ENCODE measurements at places on chromosomes 7 and 10.
A peak's percentile ranks its signal among the peaks of the same experiment; 100 is the strongest.

- no peak for DNase-seq
Observed at GRCh38 chr10:87608756-87609155, 50.9 kb upstream of the PAPSS2 start.

GRCh38 chr7:95190515-95190914 lies 133.8 kb downstream of the PON1 start:
- no peak for DNase-seq

GRCh38 chr10:49352323-49352722 lies 43.6 kb downstream of the DRGX start:
- DNase-seq, result no peak

- no peak for DNase-seq
Observed at GRCh38 chr7:156919132-156919713, 26.2 kb upstream of the LMBR1 start.

GRCh38 chr7:127715901-127716300 lies 63.9 kb downstream of the SND1 start:
- no peak for DNase-seq

- peak; percentile 31 for DNase-seq
Observed at GRCh38 chr10:3192856-3193635, 20.5 kb upstream of the PITRM1 start.

GRCh38 chr7:107353701-107354100 lies 116.2 kb upstream of the GPR22 start:
- no peak for DNase-seq

DNA sequence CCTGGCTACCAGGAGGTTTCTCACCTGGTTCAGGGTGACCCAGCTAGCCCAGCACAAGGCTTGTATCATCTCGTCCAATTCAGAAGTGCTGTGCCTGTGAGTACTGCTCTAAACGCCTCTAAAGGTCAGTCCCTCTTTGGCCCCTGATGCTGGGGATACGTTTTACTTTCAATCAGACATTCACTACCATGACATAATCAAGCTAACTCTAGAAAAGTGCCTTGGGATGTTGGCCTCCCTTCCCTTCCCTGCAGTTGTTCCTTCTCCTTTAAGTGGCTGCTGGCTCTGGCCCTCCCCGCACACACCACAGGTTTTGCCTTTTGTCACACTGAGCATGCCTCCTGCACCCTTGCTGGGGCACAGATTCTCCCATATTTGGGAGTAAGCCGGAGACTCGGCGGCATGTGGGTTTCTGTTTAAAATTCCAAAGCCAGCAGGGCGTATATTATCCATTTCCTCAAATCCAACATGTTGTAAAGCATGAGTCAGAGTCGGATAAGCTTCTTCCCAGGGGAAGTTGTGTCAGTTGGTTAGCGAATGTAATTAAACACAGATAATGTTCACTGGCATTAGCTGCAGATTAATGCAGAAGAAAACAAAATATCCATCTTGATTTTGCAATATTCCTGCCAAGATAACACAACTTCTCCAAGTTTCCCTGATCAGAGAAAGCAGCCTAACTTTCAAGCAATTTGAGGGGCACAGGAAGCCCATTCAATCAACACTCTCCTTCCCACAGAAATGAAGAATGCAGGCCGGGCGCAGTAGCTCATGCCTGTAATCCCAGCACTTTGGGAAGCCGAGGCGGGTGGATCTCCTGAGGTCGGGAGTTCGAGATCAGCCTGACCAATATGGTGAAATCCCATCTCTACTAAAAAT lies 31.8 kb upstream of the VCL start:
- no peak for DNase-seq

DNA sequence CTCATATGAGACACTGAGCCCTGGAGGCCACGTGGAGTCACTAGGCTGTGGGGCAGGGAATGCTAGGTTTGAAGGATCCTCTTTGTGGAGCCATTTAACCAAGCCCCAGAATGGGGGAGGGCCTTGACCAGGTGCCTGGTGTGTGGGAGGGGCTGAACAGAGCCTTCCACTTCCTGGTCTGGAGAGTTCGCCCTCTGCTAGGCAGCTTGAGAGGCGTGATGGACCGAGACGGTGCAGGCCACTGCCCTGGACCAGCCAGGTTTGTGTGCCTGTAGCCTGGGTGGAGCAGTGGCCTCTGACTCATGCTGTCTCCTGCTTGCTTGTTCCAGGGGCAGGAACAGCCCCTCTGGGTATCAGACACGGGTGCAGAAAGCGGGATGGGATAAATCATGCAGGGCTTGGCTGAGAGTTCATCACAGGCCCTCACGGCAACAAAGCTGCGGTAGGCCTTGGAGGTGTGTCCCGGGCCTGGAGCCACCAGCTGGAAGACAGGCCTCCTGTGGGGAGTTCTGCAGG lies 27.4 kb downstream of the ADAMTS14 start:
- DNase-seq, result no peak

DNA sequence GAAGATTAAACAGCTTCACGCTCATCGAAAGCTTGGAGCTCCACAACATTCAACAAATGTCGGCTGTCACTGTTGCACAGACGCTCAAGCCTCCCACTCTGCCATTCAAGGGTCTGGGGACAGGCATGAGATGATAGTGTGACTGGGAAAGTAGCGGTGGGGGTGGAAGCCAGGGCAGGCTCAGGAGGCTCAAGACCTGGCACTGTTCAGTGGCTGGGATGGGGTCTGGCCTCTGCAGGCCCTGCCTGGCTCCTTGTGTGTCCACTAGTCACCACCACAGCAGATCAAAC lies 13.5 kb upstream of the GTPBP4 start:
- DNase-seq, result no peak

- no peak for DNase-seq
Observed at GRCh38 chr10:129509835-129510234, 42.8 kb downstream of the MGMT start.

GRCh38 chr7:30471205-30471604 lies 7.4 kb downstream of the NOD1 start:
- no peak for DNase-seq
